ENCODE measurements at places on chromosomes 2 and 18. TPM values are rescaled to one million over a fixed set of nuclear protein-coding genes. Genes with fewer than 3 reads are reported as not detected.
A peak's percentile ranks its signal among the peaks of the same experiment; 100 is the strongest.

GRCh38 chr18:11219571-11219970 lies 70.2 kb upstream of the PIEZO2 start:
- H3K27me3 ChIP-seq, result no peaks in the 10 kb centered on the region
- H3K27ac ChIP-seq, result no peak overlapping the region
- H3K36me3 ChIP-seq, result no peaks in the 10 kb centered on the region
- H3K4me1 ChIP-seq, result no peaks in the 10 kb centered on the region
- no peak overlapping the region for H3K4me3 ChIP-seq

DNA sequence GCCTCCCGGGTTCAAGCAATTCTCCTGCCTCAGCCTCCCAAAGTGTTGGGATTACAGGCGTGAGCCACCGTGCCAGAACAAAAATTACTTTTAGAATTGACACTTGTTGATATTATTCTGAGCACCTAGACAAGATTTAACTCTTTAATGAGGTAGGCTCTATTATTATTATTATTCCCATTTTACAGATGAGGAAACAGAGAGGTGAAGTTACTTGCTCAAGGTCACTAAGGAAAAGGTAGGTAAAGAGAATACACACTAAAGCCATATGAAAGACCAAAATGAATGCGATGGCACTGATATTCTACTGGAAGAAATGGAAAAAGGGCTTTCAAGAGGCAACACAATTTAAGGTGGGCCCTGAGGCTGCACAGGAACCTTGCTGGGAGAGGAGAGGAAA lies 73.8 kb upstream of the ZFP36L2 start:
- no peak for DNase-seq
- H3K4me1 ChIP-seq, result peaks cover 47% of the 10 kb centered on the region
- H3K27me3 ChIP-seq, result no peaks in the 10 kb centered on the region
- H3K36me3 ChIP-seq, result no peaks in the 10 kb centered on the region
- no peak overlapping the region for H3K4me3 ChIP-seq
- peak overlapping the region; percentile 35 for H3K27ac ChIP-seq

DNA sequence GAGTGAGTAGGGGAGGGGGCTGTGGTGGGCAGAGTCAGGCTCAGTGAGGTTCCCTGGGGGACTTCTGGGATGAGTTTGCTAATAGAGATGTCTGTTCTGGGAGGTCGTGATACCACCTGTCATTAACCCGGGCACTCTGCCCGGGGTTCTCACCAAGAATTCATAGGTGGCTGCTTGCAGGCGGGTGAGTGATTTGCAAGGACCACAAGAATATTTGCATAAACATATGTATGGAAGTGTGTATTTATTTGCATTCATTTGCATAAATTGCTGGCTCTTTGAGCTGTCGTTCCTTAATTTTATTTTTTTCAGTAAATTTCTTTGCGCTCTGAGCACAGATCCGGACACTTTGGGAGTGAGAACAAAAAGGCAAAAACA lies 260.0 kb downstream of the ATAD2B start:
- peaks cover 13% of the 10 kb centered on the region for H3K27me3 ChIP-seq
- H3K4me1 ChIP-seq, result no peaks in the 10 kb centered on the region
- no peak for DNase-seq
- H3K4me3 ChIP-seq, result no peak overlapping the region
- H3K36me3 ChIP-seq, result no peaks in the 10 kb centered on the region

GRCh38 chr2:8882094-8882493 lies 44.7 kb upstream of the KIDINS220 start:
- H3K27me3 ChIP-seq, result no peaks in the 10 kb centered on the region
- H3K27ac ChIP-seq, result no peak overlapping the region
- H3K36me3 ChIP-seq, result no peaks in the 10 kb centered on the region
- DNase-seq, result no peak

GRCh38 chr2:15615301-15615920 lies 23.7 kb downstream of the DDX1 start:
- H3K27me3 ChIP-seq, result no peaks in the 10 kb centered on the region
- H3K4me3 ChIP-seq, result no peak overlapping the region
- no peak overlapping the region for H3K27ac ChIP-seq
- H3K4me1 ChIP-seq, result no peaks in the 10 kb centered on the region
- peaks cover 44% of the 10 kb centered on the region for H3K36me3 ChIP-seq

- no peak for DNase-seq
- no peaks in the 10 kb centered on the region for H3K36me3 ChIP-seq
- no peaks in the 10 kb centered on the region for H3K27me3 ChIP-seq
- H3K4me3 ChIP-seq, result no peak overlapping the region
- no peaks in the 10 kb centered on the region for H3K4me1 ChIP-seq
These were observed 84.8 kb upstream of the PIK3C3 start for GRCh38 chr18:41870191-41870590.

GRCh38 chr18:57789090-57789489 lies 14.0 kb downstream of the ATP8B1 start:
- no peak overlapping the region for H3K27ac ChIP-seq
- H3K27me3 ChIP-seq, result no peaks in the 10 kb centered on the region
- DNase-seq, result no peak
- no peaks in the 10 kb centered on the region for H3K4me1 ChIP-seq

DNA sequence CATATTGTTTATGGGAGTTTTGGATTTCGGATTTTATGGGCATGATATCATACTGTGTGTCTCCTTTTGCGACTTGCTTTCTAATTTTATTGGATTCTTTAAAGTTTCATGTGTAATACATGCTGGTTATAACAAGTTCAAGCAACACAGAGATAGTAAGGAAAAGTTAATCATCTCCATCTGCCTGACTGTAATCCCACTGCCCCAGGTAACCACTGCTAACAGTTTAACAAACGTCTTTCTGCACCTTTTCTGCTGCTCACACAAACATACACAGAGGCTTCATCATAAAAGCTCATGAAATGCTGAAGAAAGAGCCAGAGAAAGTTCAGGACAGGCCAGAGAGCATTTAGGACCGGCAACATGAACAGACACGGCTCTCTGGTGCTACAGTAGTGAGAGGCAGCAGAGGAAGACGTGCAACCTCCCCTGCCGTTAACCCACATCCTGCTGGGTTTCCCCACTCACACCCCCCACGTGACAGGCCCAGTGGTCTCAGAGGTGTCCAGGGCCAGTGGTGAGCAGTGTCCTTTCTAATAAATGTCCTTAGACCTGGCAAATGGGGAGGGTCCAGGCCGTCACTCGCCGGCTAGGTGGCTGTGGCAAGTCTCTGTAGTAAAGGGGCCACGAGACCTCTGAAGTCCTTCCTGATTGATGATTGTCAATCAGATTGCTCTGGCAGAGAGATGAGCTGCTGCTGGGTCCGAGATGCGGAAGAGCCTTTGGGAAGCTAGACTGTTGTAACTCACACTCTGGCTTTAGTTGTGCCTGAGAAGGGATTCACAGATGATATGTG lies 43.0 kb upstream of the SLC1A4 start:
- no peaks in the 10 kb centered on the region for H3K36me3 ChIP-seq
- H3K27ac ChIP-seq, result peak overlapping the region; percentile 80

- H3K4me3 ChIP-seq, result no peak overlapping the region
- H3K4me1 ChIP-seq, result no peaks in the 10 kb centered on the region
- H3K27ac ChIP-seq, result no peak overlapping the region
- DNase-seq, result no peak
- H3K36me3 ChIP-seq, result peaks cover 100% of the 10 kb centered on the region
These were observed 16.9 kb downstream of the ERCC3 start for GRCh38 chr2:127277028-127277427.

DNA sequence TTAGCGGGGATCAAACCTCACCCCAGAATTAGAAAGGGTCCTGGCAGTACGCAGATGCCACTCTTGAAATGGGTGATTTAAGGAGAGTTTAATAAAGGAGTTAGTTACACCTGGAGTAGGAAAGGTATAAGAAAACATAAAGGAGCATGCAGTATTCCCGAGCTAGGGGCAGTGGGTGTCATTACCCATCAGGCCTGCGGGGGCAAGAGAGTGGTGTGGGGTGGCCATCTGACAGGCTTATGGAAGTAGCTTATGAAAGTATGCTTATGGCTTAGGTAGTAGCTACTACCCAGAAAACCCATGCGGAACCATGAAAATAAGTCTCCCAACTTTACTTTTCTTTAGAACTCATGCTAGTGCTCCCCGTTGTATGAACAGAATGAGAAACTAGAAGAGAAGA lies 568.9 kb upstream of the ACVR2A start:
- H3K27ac ChIP-seq, result no peak overlapping the region
- H3K4me1 ChIP-seq, result no peaks in the 10 kb centered on the region

DNA sequence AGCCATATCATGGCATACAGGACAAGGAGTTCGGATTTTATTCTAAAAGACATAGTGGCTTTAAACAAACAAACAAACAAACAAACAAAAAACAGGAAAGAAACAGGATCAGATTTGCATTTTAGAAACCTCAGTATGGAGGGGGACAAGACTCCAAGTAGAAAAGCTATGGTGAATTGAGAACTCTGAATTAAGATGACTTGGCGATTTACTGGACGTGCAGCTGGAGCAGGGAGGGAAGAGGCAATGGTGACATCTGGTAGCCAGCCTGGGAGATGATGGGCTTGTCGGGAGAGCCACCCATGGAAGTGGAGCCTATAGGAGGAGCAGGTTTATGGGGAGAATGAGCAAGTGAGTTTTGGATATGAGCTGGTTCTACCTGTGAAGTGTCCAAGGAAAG lies 13.2 kb downstream of the CPLX4 start:
- peaks cover 50% of the 10 kb centered on the region for H3K27me3 ChIP-seq
- no peak overlapping the region for H3K4me3 ChIP-seq
- H3K36me3 ChIP-seq, result no peaks in the 10 kb centered on the region
- no peak for DNase-seq
- peaks cover 6% of the 10 kb centered on the region for H3K4me1 ChIP-seq

DNA sequence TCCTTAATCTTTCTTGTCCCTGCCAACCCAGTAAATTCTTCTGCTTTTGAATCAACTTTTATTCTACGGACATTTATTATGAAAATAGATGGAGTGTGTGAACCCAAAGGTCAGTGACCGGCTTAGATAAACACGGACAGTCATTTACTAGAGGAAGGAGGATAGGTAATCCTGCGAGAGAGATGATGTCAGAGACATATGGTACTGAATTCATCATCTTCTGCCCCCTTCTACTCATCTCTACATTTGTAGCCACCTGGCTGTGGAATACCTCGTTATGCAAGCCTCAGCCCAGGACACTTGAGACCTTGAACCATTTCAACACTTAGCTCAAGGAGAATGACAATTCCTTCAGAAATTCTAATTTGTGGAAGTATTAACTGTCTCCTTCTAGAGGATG lies 443.6 kb downstream of the TDRD15 start:
- H3K36me3 ChIP-seq, result no peaks in the 10 kb centered on the region
- no peak for DNase-seq
- no peaks in the 10 kb centered on the region for H3K4me1 ChIP-seq
- H3K4me3 ChIP-seq, result no peak overlapping the region
- no peaks in the 10 kb centered on the region for H3K27me3 ChIP-seq

DNA sequence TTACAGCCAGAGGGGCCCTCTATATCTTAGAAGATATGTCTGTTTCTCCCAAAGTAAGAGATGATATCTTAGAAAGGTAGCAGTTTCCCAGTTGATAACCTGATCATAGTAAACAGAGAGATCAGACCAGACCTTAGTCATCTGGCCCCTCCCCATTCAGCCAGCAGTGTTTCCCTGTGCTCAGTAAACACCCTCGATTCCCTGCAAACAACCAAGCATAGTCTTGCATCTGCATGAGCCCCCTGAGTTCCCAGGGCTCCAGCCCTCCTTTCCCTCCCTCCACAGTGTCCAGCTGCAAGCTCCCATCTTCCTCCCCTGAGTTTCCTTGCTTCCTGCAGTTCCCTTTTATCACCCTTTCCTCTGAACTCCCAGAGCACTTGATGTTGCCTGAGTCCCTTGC lies 20.3 kb downstream of the NRP2 start:
- no peaks in the 10 kb centered on the region for H3K36me3 ChIP-seq
- H3K27me3 ChIP-seq, result no peaks in the 10 kb centered on the region
- no peak overlapping the region for H3K27ac ChIP-seq
- H3K4me1 ChIP-seq, result peaks cover 45% of the 10 kb centered on the region
- DNase-seq, result no peak

DNA sequence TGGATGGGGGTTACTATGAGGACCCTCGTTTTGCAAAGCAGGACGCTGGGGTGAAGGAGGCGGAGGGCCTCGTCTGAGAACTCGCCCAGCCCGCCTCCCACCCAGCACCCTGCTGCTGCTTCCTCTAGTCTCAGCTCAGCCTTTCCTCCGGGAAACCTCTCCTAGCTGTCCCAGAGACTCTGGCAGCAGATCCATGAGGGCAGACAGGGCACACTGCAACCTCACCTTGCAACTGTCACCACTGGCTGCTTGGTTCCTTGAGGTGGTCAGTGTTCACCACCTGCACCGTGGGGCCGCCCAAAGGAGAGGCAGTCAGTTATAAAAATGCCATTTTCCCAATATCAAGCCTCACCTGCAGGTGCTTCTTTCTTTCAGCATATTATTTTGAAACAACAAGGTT lies 45.6 kb downstream of the PARD6G start:
- no peak for DNase-seq
- H3K27ac ChIP-seq, result no peak overlapping the region
- no peaks in the 10 kb centered on the region for H3K36me3 ChIP-seq
- no peak overlapping the region for H3K4me3 ChIP-seq
- peaks cover 6% of the 10 kb centered on the region for H3K4me1 ChIP-seq
- no peaks in the 10 kb centered on the region for H3K27me3 ChIP-seq

DNA sequence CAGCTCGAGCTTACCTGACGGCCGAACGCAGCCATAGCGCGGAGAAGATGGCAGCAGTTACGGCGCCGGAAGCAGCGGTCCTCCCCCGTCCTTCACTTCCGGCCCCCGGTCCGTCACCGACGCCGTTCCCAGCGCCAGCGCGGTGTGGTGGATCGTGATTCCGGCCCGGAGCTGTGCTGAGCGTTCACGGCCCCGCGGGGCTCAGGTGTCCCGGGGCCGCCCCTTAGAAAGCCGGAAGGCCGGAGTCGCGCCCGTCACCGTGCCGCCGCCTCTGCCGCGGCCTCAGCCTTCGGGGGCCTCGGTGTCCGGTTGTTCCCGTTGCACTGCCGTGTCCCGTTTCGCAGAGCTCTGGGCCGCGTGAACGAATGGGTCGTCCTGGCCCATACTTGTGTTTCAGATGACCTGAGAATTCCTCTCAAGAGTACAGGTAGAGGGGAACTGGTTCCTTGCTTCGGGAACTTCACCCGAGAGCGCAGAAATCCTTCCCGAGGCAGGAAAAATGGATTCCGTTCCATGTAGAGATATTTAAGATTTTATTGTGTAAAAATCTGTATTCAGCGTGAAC lies at the start of gene MTERF4:
Gene MTERF4 (minus strand): TSS at position 49 of the 565 bp plus-strand sequence. CDS start 14 bp downstream, at position 35.
- no peaks in the 10 kb centered on the region for H3K27me3 ChIP-seq
- peak; percentile 98 for DNase-seq
- peak within 1 kb of the TSS; percentile 89 for H3K27ac ChIP-seq
- peak within 1 kb of the TSS; percentile 76 for H3K4me3 ChIP-seq
- H3K36me3 ChIP-seq, result peaks cover 8% of the 10 kb centered on the region

- no peak overlapping the region for H3K4me3 ChIP-seq
- no peak for DNase-seq
- H3K36me3 ChIP-seq, result no peaks in the 10 kb centered on the region
- H3K4me1 ChIP-seq, result peaks cover 13% of the 10 kb centered on the region
These were observed 33.1 kb upstream of the HDAC4 start for GRCh38 chr2:239433777-239434403.

- H3K4me1 ChIP-seq, result peaks cover 50% of the 10 kb centered on the region
- peak overlapping the region; percentile 50 for H3K4me3 ChIP-seq
These were observed 146.8 kb downstream of the TGIF1 start for GRCh38 chr18:3596637-3597384.

Gene IL18R1
- 26.3 TPM for total RNA-seq

Gene HOXD10
- total RNA-seq, result not detected

Gene ANKRD30BL
- total RNA-seq, result 0.60 TPM

Gene NPPC
- not detected for total RNA-seq

Gene HOXD11
- total RNA-seq, result not detected

Gene EDAR
- 0.51 TPM for total RNA-seq

Gene RETREG2
- total RNA-seq, result 101 TPM

Gene RGPD4
- total RNA-seq, result not detected

Gene GLI2
- total RNA-seq, result 1.4 TPM

Gene CCDC141
- total RNA-seq, result 12.0 TPM
